GM12892 (cell line): ENCODE measurements at places on chromosomes 13 and 19.

DNA sequence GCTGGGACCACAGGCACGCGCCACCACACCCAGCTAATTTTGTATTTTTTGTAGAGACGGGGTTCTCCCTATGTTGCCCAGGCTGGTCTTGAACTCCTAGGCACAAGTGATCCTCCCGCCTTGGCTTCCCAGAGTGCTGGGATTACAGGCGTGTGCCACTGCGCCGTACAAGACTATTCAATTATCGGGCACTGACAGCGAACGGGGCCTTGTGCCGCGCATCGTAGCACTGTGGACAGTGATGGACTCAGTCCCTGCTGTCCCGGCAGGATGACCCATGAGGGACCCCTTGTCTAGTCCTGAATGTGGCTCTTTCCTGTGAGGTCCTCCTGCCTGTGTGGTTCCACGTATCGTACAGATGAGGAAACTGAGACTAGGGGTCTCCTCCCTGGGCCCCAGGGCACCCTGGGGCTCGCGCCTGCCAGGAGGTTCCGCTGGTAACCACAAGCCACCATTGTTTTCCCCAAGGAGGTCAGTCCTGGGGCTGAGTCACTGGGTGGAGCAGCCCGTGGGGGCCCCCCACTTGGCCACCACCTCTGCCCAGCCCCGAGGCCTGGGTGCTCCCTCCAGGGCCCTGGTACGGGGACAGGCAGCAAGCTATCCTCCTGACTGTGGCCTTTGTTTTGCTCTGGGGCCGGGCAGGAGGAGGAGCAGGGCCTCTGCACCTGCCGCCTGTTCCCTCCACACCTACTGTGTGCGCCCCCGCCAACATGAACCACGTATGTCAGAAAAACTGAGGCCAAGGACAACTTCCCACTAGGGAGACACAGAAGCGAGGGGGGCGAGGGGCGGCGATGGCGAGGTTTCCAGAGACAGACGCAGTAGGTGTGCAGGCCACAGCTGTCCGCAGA is 2.9 kb upstream of the TCF3 start:
- DNase-seq, result no peak

GRCh38 chr13:82305588-82305987 is 1576.7 kb downstream of the SLITRK1 start:
- DNase-seq, result no peak

- DNase-seq, result no peak
Measured at GRCh38 chr13:100493418-100493817, 95.2 kb downstream of the GGACT start.

DNA sequence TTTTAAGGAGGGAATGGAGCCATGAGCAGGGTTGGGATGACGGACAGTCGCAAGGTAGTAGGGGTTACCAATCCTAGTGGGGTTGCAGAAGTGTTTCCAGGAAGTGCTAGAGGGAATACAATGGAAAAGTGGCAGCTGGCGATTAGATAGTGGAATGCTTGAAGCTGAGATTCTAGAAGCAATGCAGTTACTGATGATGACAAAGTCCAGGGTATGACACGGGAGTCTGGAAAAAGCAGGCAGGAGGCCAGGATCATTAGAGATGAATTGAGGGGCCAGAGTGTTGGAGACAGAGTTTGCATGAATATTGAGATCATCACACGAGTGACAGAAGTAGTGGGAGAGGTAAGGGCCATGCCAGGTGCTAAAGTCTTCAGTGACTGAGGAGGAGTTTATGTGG is 17.3 kb upstream of the KL start:
- no peak for DNase-seq

- no peak for DNase-seq
Measured at GRCh38 chr19:8605514-8605913, 5.0 kb downstream of the ADAMTS10 start.

DNA sequence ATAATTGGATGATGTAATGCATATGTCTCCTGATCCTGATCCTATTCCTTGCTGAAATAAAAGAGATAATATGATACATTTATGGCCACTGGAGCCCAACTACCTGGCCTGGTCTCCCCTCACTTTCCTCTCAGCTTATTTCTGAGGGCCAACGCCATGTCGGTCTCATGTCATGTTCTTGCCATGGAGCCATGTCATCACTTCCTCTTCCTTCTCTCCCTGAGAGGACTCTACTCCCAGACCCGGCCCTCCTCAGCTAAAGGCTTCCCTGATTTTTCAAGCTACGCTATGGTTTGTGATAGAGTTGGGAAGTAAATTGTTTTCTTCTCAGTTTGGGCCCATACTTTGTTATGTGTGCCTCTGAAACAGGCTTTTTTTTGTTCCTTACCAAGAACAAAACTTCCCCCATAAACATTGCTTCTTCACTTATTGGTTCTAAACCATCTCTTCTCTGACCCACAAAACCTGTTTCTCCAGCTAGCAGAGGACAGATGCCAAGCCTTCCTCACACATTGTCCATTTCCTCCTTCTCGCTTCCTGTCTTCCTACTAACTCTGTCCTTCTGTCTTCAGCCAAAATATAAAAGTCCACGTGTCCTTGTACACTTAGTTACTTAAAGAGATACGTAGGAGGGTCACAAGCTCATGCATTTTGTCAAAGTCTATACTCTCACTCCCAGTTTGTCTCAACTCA is 319.9 kb upstream of the DACH1 start:
- no peak for DNase-seq
